Activated naive CD4-positive, alpha-beta T cell treated with anti-CD3 and anti-CD28 coated beads for 36 hours (primary cell): ENCODE measurements at places on chromosomes 12 and 14. TPM values are rescaled to one million over a fixed set of nuclear protein-coding genes. Genes with fewer than 3 reads are reported as not detected.

DNA sequence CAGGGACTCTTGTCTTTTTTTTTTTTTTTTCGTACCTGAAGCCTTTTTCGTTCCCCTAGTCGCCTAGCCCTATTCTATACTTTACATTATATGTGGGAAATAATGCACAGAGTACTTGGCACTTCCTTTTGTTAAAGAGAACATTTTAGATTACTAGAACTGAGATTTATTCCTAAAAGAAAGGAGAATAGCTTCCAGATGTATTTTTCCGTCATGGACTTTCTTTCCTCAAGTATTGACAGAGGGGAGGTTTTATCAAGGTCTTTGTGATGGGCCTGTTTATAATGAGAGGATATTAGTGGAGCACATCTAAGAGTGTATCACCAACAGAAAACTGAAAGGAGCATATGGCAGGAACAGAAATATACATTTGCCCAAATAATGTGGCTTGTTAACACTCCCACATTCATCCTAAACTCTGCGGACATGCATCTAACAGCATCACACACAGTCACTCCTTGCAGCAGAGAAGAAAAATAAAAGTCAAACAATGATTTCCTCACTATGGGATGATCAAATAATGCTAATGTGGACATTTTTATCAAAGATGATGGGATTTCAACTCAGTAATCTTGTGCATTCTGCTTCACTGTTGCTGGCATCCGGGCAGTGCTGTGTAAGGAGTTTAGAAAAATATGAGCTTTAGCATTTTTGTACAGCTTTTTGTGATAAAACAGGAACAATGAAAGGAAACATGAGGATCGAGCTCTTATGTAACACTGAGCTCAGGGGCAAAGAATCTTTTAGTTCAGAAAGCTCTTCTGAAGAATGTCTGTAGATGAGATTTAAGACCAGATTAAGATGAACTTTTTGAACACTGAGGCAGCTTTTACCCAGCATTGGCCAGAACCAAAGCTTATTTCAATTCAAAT, 183.1 kb downstream of the EGLN3 start:
- H3K27ac ChIP-seq, result no peak overlapping the region
- H3K4me1 ChIP-seq, result no peaks in the 10 kb centered on the region
- DNase-seq, result no peak
- no peaks in the 10 kb centered on the region for H3K36me3 ChIP-seq

DNA sequence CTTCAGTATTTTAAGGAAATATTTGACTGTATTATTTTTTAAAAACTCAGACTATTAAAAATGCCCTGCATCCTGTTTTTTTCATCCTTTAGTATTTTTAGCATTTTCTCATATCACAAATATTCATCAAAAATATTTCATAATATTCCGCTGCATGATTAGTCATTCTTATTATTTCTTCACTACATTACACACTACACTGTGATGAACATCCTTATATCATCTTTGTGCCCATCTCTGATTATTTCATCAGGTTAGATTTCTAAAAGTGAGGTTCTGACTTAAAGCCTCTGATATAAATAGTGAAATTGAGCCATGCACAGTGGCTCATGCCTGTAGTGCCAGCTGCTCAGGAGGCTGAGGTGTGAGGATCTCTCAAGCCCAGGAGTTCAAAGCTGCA, 8.1 kb downstream of the COCH start:
- H3K27me3 ChIP-seq, result peaks cover 2% of the 10 kb centered on the region
- peaks cover 2% of the 10 kb centered on the region for H3K4me1 ChIP-seq
- H3K27ac ChIP-seq, result no peak overlapping the region
- no peak for DNase-seq
- H3K36me3 ChIP-seq, result no peaks in the 10 kb centered on the region

- peak overlapping the region; percentile 90 for H3K4me3 ChIP-seq
- peaks cover 10% of the 10 kb centered on the region for H3K27me3 ChIP-seq
- peak; percentile 66 for DNase-seq
- H3K27ac ChIP-seq, result no peak overlapping the region
Observed at GRCh38 chr12:70366581-70367257, 629 bp downstream of the KCNMB4 start.

DNA sequence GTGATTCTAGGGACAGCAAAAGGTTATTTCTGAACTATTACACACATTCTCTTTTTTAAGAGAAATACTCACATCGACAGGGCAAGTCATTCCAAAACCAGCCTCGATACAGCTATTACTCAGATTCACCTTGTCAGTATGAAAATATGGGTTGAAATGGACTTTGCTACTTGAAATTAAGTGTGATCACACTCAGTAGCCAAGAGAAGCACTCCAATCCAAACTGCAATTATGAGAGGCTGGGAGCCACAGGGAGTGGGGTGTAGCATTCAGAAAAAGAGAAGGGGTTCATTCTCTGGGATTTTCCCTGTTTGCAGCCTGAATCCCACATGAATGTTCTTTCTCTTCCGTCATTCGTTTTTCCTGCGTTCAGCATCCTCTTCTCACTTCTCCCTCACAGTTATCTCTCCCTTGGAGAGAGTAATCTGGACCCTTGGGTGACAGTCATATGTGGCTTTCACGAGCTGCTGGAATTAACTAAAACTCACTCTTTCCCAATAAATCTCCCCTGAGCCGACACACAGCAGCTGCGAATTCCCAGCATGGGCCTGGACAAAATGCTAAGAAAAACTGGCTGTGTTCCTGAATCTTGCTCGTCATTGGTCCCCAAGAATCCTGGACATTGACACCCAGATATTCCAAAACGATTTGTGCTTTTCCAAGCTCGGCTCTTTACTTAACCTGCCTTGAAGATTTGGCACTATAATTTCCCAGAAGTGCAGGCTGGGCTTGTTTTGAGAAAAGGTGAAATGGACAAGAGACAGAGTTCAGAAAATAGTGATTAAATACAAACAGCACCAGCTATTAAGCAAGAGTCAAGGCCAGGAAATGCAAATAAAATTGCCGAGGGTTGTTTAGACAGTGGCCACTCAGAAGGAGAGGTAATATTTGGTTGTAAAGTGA, 199.5 kb upstream of the PLEKHG7 start:
- H3K4me3 ChIP-seq, result no peak overlapping the region
- no peaks in the 10 kb centered on the region for H3K36me3 ChIP-seq
- DNase-seq, result peak; percentile 77
- no peaks in the 10 kb centered on the region for H3K27me3 ChIP-seq
- peaks cover 52% of the 10 kb centered on the region for H3K4me1 ChIP-seq

DNA sequence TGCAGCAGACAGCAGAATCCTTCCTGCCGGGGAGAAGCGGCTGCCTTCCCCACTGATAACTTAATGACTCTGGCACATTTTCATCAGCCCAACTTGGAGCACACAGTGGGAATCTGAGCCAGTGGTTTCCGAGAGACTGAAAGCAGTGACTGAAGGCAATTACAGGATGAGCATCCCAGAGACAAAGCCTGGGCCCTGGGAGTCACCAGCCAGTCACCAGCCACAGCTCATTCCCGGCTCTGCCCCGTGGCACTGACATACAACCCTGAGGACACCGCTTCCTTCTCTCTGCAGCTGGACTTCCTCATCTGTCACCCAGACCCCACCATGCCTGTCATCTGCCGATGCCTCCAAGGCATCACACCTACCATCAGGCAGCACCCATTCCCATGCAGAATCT, 192.3 kb downstream of the DPF3 start:
- no peaks in the 10 kb centered on the region for H3K36me3 ChIP-seq
- H3K27ac ChIP-seq, result no peak overlapping the region
- H3K4me1 ChIP-seq, result peaks cover 13% of the 10 kb centered on the region

DNA sequence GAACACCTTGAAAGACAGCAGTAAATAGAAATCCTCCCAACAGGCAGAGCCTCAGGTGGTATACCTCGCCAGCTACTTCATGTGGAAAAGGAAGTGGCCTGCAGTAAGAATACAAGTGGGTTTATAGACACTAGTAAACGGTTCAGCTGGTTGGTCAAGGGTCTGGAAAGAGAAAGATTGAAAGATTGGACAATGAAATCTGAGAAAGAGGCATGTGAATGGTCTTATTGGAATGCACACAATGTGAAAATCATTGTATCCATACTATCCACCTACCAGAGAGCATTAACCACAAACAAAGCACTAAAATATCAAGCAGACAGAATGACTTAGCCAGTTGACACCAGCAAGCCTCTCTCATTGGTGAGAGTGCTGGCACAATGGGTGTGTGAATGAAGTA, 98.2 kb downstream of the SSPN start:
- H3K4me3 ChIP-seq, result no peak overlapping the region
- H3K27ac ChIP-seq, result no peak overlapping the region
- H3K4me1 ChIP-seq, result peaks cover 10% of the 10 kb centered on the region
- H3K36me3 ChIP-seq, result no peaks in the 10 kb centered on the region

GRCh38 chr12:128797119-128798118, 26.3 kb downstream of the SLC15A4 start:
- no peaks in the 10 kb centered on the region for H3K27me3 ChIP-seq
- DNase-seq, result no peak
- peaks cover 49% of the 10 kb centered on the region for H3K36me3 ChIP-seq
- peaks cover 8% of the 10 kb centered on the region for H3K4me1 ChIP-seq

Gene DPY19L2
- 0.91 TPM for total RNA-seq

Gene E2F7
- total RNA-seq, result 9.6 TPM

Gene PAPLN
- 1.0 TPM for total RNA-seq
